Stimulated activated CD8-positive, alpha-beta memory T cell treated with anti-CD3 and anti-CD28 coated beads, Interleukin-7, amount 100 ng/mL, for 4 hours (primary cell): ENCODE measurements at places on chromosomes 6 and 20.

DNA sequence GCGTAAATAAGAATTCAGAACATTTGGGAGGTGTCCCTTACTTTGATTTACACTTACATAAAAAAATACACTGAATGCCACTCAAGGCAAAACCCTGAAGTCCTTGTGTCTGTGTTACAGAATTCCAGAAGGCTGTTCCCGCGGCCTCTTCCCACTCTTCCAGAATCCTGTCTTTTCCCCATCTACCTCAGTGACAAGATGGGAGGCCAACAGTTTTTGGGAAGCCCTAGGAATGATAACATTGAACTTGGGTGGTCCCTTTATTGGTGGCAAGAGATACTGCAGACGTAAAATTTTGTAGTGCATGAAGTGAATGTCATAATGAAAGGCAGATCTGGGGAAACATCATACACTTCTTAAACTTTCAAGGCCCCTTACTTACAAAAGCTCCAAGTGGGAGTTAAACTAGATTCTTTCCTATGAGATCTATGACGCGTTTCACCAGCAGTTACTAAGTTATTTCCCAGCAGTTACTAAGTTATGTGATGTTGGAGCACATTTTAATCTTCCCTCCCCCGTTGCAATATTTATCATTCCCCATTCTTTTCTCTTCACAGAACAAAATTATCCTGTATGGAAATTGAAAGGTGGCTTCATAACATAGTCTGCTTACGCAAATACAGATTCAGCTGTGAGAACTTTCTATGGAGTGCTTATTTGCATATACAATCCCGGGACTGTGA lies 79.5 kb downstream of the BCAS1 start:
- no peak for DNase-seq

GRCh38 chr20:23050076-23050838 lies 785 bp upstream of the THBD start:
- no peak for DNase-seq

DNA sequence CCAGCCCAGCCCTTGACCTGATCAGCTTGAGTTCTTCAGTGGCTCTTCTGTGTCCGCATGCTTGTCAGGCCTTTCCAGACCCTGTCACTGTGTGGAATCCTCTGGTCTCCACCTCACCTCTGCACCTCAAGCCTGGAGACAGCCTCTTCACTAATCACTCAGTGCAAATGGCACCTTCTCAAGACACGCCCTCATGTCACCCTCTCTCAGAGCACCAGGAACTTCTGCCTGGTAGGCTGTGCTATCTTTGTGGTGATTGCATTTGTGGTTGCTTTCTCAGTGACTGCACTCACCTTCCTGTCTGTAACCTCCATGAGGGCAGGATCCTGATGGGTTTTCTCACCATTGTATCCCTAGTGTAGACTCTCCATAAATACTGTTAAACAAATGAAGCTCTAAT lies 435.2 kb upstream of the CDH4 start:
- no peak for DNase-seq

DNA sequence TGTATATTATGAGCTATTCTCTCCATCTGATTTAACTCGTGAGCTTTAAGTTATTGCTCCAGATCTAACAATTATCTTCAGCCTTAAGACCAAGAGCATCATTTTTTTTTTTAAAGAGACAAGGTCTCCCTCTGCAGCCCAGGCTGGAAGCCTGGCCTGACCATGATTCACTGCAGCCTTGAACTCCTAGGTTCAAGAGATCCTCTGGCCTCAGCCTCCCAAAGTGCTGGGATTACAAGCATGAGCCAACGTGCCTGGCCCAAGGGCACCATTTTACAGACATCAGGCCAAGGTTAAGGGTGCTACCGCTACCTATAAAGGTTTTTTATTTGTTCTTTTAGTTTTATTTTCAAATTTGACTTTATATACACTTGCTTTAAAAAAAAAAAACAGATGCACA lies 2.3 kb downstream of the SUPT3H start:
- no peak for DNase-seq
